ENCODE measurements at places on chromosomes 12 and 14.

DNA sequence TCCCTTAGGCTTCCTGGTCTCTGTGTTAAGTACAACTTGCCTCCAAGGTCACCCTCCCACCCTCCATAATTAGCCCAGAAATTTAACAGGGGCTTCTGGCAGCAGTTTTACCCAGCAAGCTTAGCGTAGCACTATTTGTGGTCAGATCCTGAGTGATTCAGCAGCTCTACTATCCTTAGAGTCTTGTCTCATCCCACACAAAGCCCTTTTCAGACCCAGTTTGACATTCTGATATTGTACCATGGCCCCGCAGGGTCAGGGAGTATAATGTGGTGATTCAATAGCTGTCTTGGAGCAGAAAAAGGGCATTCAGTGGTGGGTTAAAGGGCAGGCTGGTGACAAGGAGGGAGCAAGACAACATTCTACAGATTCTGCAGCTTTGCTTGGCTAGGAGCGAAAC, 153.8 kb upstream of the DDHD1 start:
- DNase-seq, result no peak

GRCh38 chr14:61176686-61177085, 104.5 kb downstream of the TMEM30B start:
- DNase-seq, result no peak

GRCh38 chr14:37384870-37385596, 187.3 kb downstream of the MIPOL1 start:
- no peak for DNase-seq

DNA sequence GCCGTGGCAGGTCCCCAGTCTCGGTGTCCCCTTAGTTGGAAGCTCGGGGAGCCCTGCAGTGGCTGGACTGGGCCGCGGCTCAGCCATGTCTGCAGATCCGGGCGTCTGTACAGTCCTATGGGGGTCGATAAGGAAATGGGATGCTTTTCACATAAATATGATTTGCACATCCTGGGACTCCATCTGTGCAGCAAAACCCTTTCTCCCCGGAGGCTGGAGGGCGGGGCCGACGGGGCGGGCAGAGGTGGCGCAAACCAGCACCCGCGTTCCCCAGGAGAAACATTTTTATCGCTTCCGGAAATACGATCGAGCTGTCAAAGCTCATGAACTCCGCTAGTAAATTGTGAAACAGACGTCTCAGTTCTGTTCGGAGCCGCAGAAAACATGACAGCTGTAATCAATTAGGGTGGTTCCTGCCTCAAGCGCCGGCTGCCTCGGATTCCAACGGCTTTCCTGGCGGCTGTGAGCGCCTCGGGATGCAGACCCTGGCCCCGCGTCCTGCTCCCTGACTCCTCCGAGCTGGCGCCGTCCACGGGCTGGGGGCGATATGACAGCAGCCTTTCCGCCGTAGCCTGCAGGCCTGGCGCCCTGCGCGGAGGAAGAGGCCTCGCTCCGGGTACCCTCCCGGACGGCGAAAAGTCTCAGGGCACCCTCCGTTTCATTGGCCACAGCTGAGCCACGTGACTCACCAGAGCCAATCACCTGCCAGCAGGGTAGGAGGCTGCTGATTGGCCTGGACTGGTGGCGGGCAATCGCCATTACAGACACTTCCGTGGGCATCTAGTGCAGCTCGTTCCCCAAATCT, 23.0 kb downstream of the DIO3 start:
- no peak for DNase-seq

- DNase-seq, result peak; percentile 74
Observed at GRCh38 chr14:77120771-77121743, 20.5 kb downstream of the ZDHHC22 start.
